Left cardiac atrium (tissue), 4 donors: ENCODE measurements at places on chromosomes 3 and 15. TPM values are rescaled to one million over a fixed set of nuclear protein-coding genes. Genes with fewer than 3 reads are reported as not detected.

- no peak for DNase-seq
Observed at GRCh38 chr3:124442463-124442862, 287.8 kb upstream of the UMPS start.

LPCAT4 gene
- total RNA-seq = 43.7 TPM

- DNase-seq = peak; percentile 14
Observed at GRCh38 chr3:78281381-78281780, 1241.5 kb downstream of the ROBO2 start.

ITPKA gene
- total RNA-seq = 1.6 TPM

GRCh38 chr3:122697952-122698620, 17.4 kb downstream of the PARP14 start:
- no peak for DNase-seq

GRCh38 chr15:78120523-78120922, 10.7 kb downstream of the CIB2 start:
- DNase-seq = no peak

CX3CR1 gene
- total RNA-seq = 0.60 TPM

DNA sequence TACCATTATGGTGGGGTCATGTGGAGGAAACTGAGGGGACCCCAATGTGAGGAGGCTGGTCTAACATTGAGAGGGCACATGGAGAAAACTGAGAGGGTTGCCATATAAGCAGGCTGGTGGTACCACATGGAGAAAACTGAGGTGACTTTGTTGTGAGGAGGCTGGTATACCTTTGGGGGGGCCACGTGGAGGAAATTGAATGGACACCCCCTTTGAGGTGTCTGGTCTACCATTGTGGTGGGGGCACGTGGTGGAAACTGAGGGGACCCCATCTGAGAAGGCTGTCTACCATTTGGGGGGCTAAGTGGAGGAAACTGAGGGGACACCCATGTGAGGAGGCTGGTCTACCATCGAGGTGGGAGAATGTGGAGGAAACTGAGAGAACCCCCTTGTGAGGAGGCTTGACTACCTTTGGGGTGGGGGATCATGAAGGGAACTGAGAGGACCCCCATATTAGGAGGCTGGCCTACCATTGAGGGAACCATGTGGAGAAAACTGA, 163.8 kb downstream of the FBLN2 start:
- DNase-seq = no peak

GRCh38 chr3:189710620-189711402, 79.6 kb downstream of the TP63 start:
- DNase-seq = peak; percentile 41

GATM gene
- total RNA-seq = 47.4 TPM

DNA sequence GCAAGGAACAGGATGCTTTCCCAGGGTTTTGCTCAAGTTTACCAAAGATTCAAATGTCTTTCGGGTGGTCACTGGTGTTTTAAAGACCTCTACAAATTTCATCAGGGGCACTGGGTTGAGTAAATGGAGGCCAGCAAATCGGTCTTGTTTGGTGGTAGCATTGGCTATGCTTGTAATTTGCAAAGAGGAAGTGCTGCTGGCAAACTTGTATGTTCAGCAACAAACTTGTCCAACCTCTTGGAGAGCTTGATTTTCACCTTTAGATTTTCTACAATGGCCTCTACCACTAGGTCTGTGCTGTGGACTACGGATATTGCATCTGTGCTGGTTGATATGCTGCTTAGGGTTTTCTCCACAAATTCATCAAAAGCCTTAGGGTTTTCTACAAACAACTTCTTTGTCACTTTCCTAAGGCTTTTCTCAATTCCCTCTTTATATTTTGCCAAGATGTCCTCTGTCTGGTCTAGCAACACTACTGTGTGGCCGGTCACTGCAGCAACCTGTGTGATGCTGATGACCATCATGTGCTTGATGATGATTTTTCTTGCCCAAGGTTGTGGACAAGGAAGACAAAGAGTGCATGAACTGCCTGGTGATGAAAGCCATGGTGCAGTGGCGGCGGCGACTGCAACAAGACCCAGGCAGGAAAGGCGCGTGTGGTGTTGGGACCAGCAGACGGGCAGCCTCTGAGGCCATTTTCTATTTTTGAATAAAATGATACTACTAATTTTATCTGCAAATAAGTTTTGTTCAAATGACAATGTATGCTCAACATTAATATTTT, 50.8 kb downstream of the RFX7 start:
- DNase-seq = no peak

LDHAL6B gene
- total RNA-seq = not detected

GRCh38 chr15:75114796-75115195, 86.9 kb upstream of the C15orf39 start:
- DNase-seq = no peak

GRCh38 chr15:78006567-78007205, 70.8 kb downstream of the TBC1D2B start:
- DNase-seq = no peak

AMOTL2 gene
- total RNA-seq = 59.3 TPM

GRCh38 chr3:40583691-40584090, 58.9 kb downstream of the ZNF621 start:
- no peak for DNase-seq

TNNC1 gene
- total RNA-seq = 3,233 TPM

PLCD1 gene
- 12.3 TPM for total RNA-seq

DNA sequence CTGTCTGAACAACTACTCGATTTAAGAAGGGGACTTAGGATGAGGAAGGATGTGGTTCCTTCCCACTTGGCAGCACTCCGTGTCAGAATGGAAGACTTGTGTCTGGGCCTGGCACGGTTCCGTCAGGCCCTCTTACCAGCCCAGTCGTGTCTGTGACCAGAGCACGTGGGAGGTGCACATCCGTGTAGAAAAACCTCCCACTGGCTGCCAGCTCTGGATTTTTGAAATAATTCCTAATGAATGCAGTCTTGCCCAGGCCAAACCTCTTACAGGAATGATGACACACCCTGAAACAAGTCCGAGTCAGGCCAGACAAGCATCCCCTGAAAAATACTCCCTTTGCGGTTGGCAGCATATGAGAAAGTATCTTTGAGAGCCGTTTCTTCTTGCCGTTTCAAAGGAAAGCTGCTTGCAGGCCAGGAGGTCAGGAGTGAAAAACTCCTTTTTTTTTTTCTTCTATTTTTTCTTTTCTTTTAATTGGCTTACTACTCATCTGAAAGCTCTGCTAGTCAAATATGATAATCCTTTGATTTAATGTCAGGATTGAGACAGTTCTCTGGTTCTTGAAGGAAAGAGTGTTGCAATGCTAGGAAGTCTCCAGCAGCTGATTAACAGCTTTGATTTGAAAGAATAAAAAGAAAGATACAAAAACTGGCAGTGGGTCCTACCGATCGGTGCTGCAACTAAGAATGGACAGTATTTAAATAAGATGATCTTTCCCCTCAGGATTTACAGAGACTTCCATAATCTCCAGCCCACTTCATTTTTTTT, 19.8 kb downstream of the IL1RAP start:
- peak; percentile 87 for DNase-seq

SEC11A gene
- total RNA-seq = 98.1 TPM

DNA sequence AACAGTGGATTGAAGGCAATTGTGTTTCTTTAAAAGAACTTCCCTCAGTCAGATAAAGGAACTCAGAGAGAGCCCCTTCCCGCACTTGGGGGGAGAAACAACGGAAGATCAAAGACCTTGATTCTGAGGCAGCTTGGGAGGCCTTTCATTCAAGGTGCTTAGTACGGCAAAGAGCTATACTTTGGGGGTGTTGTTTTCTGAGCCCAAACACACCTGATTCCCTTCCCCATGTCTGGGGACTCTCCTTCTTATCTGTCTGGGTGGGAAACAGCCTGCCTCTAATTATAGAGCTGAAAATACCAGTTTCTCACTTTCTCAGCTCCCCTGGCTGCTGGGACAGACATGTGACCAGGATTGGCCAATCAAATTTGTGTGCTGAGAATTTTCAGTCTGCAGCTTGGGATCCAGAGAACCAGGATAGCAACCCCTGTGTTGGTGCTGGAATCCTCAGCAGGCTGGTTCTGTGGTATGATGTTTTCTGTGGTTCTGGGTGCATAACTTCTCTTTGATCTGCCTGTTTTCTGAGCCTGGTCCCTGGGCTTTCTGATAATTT, 19.4 kb upstream of the IQCF6 start:
- no peak for DNase-seq

SNAPC5 gene
- 32.3 TPM for total RNA-seq

GPR87 gene
- not detected for total RNA-seq

DNA sequence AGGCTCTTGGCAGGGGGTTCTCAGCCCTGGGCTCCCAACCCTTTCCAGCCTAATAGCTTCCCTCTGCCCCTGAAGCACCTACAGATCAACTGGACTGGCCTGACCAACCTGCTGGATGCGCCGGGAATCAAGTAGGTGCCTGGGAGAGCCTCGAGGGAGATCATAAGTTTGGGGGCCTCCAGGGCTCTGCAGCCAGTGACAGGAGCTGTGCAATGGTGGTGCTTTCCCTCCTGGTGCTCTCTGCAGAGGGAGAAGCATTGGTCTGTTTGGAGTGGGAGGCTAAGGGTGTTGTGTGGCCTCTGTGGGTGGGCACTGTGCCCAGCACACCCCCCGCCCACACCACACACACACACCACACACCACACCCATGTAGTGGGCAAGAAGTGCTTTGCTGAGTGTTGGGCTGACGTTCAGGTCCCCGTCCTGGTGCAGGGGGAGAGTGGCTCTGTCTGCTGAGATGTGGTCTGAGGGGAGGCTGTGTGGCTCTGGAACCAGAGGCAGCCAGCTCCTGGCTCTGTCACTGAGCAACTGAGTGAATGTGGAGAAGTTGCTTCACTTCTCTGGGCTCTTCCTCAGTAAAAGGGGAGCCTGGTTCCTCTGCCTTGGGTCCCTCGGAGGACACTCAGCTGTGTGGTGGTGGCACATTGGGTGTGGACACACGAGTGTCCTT, 26.3 kb downstream of the ESYT3 start:
- DNase-seq = no peak

GRCh38 chr3:82475306-82475705, 713.9 kb upstream of the GBE1 start:
- no peak for DNase-seq

- DNase-seq = no peak
Observed at GRCh38 chr3:187565701-187566100, 104.5 kb downstream of the SST start.

GRCh38 chr15:65050270-65050669, 5.1 kb downstream of the SLC51B start:
- DNase-seq = no peak

GRCh38 chr15:69854001-69854400, 243.7 kb downstream of the TLE3 start:
- no peak for DNase-seq

AADAC gene
- total RNA-seq = 2.7 TPM

FETUB gene
- total RNA-seq = not detected

DNA sequence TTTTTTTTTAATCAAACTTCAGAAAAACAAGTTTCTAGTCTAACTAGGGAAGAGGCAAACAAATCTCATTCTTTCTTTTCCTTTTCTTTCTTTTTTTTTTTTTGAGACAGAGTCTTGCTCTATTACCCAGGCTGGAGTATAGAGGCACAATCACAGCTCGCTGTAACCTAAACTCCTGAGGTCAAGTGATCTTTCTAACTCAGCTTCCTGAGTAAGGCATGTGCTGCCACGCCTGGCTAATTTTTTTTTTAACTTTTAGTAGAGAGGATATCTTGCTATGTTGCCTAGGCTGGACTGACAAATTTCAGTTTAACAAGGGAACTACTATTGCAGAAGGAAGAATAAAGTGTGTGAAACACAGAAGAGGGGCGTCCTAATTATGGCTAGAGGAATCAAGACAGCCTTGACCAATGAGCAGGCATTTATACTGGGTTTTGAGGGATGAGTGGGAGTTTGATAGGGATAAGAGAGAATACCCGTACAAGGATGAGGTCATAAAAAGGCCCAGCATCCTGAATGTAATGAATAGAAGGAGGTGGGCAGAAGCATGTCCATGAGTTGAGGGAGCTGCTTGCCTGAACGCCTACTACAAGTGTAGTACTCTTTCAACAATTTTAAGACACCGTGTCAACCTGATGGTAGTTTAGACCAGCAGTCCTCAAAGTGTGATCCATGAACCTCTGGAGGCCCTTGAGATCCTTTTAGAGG, 6.7 kb upstream of the ZFAND6 start:
- no peak for DNase-seq

DNA sequence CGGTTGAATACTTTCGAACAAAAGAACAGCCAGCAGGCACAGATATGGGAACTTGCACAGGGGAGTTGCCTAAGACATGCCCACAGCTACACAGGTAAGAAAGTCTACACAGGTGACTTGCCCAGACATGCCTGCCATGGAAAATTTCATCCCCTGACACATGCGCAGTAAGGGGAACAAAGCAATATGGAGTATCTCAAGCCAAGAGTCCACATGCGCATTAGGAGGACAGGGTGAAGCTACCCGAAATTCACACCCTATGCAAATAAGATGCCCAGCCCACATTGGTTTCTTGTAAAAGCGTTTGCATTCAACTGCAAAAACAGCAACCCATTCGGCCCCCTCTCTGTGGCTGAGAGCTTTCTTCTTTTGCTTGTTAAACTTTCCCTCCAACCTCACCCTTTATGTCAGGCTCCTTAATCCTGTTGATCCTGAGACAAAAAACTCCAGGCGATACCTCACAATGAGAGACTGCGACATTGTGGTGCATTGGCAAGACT, 49.3 kb upstream of the TRPM1 start:
- no peak for DNase-seq

ROBO2 gene
- 8.0 TPM for total RNA-seq

GRCh38 chr15:77119446-77119845, 48.5 kb upstream of the TSPAN3 start:
- DNase-seq = no peak

DNA sequence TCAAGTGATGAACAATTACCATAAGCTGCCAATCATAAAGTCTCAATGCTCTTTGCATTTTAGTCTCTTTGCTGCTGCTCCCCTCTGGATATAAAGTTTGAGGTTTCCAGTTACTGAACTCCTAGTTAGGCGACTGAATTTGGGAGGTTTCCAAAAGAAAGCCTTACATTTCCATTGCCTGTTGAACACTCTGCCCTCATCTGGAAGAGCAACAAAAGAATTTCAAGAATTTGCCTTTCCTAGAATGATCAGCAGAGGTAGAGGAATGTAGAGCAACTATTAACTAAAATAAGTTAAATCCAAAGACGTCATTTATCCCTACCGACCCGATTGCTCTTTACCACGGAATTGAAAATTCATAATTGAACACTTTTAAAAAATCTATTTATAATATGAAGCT, 53.4 kb upstream of the PRICKLE2 start:
- DNase-seq = no peak

DNA sequence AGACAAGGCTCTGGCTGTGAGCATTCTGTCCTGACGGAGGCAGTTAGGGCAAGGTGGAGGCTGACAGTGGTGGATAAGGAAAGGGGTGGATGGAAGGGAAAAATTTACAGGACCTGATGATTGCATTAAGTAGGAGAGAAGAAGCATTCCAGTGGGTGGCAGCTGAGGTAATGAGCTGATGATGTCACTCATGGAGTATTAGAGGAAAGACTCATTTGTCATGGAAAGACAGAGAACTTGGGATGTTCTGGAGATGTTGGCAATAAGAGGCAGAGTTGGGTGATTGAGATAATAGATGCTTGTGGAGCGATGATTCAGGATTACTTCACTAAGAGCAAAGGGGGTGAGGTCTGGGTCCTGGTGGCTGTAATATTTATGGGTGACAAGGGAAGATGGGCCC, 63.6 kb upstream of the SCN5A start:
- no peak for DNase-seq

FEZF2 gene
- total RNA-seq = not detected

P2RY14 gene
- 1.5 TPM for total RNA-seq
